ENCODE measurements at places on chromosomes 3 and 15. TPM values are rescaled to one million over a fixed set of nuclear protein-coding genes. Genes with fewer than 3 reads are reported as not detected.

PATL2 gene
- total RNA-seq, result 0.72 TPM

GRCh38 chr3:70464876-70465275, 152.4 kb upstream of the MDFIC2 start:
- DNase-seq, result no peak

- DNase-seq, result no peak
Observed at GRCh38 chr3:13881536-13882410, 1.9 kb upstream of the WNT7A start.

GRCh38 chr15:99486371-99487336, 79.1 kb upstream of the MEF2A start:
- DNase-seq, result peak; percentile 92

- DNase-seq, result no peak
Observed at GRCh38 chr3:123821920-123822319, 62.2 kb downstream of the MYLK start.

GXYLT2 gene
- 47.8 TPM for total RNA-seq

CDV3 gene
- 127 TPM for total RNA-seq

TRIM42 gene
- total RNA-seq, result not detected

PIGZ gene
- total RNA-seq, result 1.9 TPM

AHSG gene
- total RNA-seq, result not detected

DNA sequence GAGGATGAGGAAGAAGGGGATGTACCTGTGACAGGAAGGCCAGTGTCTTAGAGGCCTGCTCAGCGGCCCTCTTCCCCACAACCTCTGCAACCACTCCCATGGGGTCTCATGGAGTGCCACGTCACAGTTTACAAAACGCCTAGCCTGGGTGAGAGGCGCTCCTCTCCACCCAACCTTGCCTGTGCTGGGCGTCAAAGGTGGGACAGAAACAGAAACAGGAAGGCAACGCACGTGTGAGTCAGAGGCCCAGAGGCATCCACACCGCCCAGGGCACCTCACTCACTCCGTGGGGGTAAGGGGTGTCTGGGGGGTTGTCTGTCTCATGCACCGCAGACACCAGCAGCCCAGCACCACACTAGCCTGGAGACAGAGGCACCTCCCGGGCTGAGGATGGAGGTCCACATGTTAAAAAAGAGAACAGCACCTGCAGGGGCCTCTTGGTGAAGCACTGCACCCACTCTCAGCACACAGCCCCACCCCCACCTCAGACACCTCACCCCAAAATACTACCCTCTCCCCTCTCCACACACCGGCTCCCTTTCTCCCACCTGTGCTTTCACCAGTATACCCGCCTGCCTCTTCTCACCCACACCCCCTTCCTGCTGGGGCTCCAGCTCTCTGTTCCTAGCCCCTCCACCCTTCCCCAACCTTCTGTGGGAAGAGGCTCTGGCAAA, 4.7 kb upstream of the CALML4 start:
- no peak for DNase-seq

DNA sequence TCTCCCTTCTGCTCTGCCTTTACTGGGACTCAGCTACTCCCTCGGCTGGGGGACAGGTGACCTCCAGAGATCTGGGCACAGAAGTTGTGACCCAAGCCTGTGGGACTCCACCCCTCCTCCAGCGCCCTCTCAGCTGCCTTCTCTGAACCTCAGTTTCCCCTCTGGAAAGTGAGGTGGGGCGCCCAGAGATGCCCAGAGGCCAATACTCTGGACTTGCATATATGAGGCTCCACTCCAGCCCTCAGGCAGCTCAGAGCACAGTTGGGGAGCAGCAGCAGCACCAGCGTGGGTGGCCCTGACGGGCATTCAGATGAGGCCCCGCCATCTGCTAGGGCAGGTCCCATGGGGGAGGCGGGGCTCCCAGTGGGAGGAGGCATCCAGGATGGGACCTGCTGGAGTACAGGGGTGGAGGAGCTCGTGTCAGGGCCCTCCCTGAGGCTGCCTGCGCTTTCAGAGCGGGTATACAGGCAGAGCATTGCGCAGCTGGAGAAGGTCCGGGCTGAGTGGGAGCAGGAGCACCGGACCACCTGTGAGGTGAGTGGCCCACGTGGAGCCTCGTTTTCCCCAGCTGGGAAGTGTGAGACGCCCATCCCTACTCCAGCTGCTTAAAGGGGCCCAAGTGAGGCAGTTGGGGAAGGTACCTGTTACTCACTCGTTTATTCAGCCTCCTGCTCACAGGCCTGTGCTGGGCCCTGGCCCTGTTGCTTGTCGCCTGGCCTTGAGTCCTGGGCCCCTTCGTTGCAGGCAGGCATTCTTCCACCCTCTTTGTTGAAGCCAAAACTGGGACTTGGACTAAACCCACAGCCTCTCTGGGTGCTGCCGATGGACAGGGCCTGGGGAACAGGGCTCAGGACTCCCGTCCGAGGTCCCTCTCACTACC, 35.4 kb downstream of the PSTPIP1 start:
- no peak for DNase-seq

GOLGA8G gene
- total RNA-seq, result not detected

GRCh38 chr3:52827441-52827840, 3.0 kb downstream of the ITIH4 start:
- DNase-seq, result peak; percentile 12

CHRFAM7A gene
- total RNA-seq, result 0.72 TPM

GRCh38 chr3:38120693-38121450, 16.1 kb downstream of the ACAA1 start:
- DNase-seq, result no peak

- DNase-seq, result peak; percentile 68
Observed at GRCh38 chr15:93036951-93037819, 51.8 kb downstream of the RGMA start.

DNA sequence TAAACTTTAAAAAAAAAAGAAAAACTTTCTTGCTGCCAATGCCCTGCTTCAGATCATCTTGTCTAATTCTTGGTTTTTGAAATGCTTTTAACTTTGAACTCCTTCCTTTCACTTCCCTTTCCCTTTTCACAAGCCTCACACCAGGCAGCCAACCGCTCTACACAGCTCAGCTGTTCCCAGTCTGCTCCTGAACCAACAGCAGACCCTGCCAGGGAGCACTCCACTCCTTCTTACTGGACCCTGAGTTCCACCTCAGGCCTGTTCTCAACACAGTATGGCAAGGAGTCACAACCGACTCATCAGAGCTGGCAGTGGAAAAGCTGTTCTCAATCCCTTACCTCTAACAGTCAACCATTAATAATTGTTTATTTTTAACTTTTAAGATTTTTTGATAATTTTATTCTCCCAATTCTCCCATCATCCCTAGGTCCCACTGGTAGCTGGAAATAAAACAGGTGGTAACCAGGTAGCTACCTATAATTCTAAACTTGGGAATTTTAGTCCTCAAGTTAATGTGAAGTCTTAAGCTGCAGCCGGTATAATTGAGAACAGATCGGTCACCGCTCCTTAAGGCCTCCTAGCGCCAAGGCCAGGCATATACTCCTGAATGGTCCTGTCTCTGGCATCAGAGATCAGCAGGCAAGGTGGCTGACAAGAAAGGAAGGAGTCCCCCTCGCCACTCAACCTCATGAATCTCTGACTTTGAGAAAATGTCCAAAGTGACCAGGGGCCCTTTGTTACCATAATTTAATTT, 43.9 kb downstream of the BOC start:
- no peak for DNase-seq

SIN3A gene
- 52.9 TPM for total RNA-seq

DNA sequence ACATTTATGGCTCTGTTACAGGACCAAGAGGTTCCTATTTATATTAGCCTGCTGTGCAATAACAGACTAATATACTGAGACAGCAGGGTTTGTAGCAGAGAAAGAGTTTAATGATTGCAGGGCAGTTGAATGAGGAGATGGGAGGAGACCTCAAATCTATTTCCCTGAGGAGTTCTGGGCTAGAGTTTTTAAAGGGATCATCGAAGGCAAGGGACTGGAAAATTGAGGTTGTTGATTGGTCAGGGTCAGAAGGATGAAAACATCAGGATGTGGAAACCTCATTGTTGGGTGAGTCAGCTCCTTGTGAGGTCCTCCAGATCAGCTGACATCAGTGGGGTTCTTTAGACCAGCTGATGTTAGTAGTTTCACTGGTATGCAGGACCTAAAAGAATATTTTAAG, 60.6 kb upstream of the GOLGA8B start:
- peak; percentile 56 for DNase-seq

DNA sequence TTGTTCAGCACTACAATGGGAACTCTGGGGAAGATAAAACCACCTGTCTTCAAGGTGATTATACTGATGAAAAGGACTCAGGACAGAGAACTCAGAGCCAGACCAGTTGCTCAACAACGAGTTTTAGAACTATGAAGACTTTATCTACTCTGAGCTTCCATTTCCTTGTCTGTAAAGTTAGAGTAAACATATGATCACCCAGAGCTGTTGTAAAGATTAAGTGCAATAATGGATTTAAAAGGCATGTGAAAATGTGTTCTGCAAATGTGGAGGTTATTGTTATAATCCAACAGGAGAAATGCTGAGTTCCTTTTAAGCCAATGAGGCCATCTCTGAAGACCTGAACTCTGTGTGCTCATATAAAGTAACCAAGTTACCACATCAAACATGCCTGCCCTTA, 139.7 kb upstream of the CMC1 start:
- no peak for DNase-seq

GRCh38 chr3:31010491-31010890, 116.0 kb upstream of the GADL1 start:
- peak; percentile 92 for DNase-seq

GRCh38 chr3:126917232-126917804, 65.6 kb upstream of the PLXNA1 start:
- no peak for DNase-seq

Measured in fibroblast of the aortic adventitia (primary cell).